ENCODE measurements at places on chromosomes 1 and 21.

GRCh38 chr1:67674260-67675011 lies 10.6 kb upstream of the GADD45A start:
- no peak for DNase-seq

- DNase-seq = no peak
These were observed 22.7 kb upstream of the TRAPPC10 start for GRCh38 chr21:43989401-43989800.

DNA sequence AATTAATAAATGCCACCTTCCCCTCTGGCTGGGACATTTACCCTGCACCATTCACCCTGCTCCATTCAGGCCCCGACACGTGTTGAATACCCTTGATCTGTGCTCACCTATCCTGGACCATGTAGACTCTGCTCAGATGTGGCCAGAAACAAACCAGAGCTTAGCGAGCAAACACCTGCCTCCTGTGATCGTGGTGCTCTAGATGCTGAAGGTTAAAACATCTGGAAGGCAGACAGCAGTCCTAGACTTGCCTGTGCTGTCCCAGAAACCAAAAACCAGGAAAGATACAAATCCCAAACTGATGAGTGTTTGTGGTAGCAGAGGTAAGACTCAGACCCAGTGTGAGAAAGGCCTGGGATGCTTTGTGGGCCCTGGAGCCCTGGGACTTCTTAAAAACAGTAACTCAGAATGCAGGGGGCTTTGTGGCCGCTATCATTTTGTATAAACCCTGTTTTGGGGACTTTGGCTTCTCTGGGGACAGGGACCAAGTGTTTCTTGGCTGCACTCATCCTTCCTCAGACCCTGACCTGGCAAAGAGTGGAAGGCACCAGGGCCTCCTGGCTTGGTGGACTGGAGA lies 99.6 kb downstream of the DMRTB1 start:
- DNase-seq = no peak

DNA sequence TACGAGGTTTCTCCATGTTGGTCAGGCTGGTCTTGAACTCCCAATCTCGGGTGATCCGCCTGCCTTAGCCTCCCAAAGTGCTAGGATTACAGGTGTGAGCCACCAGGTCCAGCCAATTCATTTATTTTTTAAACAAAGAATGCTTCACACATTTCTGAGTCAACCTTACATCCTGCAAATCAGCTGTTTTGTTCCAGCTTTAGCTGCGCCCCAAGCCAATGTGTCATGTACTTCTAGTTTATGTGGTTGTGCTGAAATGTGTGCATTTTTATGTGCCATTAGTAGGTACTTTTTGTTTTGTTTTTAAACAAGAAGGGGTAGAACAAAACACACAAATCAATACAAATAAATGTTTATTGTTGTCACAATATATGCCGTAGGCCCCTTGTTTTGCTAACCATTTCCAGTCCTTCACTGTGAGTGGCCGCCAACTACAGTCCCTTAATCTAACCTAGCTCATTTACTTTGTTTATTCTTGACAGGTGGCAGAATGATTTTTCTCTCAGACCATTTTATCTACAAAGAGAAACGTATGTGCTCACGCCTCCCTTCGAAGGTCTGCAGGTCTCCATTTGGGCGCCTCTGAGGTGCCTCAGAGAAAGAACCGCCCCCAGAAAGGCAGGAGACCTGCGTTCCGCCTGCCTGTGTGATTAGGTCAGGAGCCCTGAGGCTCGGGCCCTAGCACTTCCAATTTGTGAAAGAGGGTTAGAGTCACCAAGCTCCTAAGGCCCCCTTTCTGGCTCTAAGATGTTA lies 2.8 kb upstream of the CASQ2 start:
- DNase-seq = no peak

DNA sequence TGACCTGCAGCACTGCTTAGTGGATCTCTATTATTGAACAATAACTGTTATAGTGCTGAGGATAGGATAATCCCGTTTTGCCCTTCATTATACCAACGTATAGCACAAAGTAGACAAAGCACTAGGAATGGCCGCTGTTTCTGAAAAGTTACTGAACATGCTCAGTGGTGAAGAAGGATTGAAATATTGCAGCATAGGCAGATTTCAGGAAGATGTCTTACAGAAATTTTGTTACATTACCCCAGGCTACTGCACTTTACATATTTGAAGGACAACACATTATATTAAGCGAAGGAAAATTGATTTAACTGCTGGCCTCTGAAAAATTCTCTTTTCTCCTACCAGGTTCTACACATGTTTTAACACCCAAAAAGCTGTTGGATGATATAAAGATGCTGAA lies 48.5 kb downstream of the AKNAD1 start:
- no peak for DNase-seq

- no peak for DNase-seq
These were observed 9.7 kb downstream of the OR2B11 start for GRCh38 chr1:247448107-247448791.

GRCh38 chr1:204345438-204345841 lies 14.3 kb downstream of the PLEKHA6 start:
- DNase-seq = no peak

DNA sequence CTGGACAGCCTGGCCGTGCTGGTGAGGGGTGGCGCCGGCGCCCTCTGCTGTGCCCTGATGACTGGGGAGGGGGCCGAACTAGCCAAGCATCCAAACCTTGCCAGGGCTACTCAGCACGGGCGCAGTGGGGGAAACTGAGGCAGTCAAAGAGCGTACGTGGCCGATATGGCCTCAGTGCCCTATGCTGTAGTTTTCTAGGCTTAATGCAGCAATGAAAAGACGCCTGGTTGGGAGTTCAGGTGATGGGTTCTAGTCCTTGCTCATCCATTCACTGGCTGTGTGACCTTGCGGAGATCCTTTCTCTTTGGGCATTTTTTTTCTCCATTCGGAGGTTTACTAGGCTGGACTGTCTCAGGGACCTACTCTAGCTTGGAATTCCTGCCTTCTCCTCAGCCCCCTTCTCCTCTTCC lies 822 bp downstream of the MTX1 start:
- no peak for DNase-seq

- no peak for DNase-seq
These were observed 19.3 kb upstream of the OPRD1 start for GRCh38 chr1:28792644-28793121.

DNA sequence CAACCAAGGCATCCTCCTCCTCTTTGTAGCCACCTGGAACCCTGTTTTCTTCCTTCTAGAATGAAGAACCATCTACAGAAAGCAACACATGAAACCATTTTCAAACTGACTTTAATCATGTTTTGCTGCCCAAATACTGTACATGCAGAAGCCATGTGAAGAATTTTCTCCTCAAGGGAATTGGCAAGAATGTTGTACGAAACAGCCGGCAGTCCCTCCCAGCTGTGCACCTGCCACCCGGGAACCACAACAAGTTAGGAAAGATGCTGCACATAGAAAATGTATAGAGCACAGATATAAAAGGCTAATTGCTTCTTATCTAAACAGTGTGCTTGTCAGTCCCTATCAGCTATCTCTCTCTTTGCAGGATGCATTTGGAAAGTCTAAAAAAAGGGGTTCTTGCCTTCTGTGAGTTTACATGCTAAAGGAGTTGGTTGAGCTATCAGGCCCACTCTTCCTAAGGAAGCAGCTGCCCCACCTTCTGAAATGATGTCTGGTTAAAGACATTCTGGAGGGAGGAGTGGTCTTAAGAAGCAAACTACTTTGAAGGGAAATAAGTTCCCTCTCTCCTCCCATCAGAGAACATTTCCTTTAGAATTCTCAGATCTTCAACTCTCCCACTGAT lies 44.8 kb downstream of the RIMS3 start:
- no peak for DNase-seq

DNA sequence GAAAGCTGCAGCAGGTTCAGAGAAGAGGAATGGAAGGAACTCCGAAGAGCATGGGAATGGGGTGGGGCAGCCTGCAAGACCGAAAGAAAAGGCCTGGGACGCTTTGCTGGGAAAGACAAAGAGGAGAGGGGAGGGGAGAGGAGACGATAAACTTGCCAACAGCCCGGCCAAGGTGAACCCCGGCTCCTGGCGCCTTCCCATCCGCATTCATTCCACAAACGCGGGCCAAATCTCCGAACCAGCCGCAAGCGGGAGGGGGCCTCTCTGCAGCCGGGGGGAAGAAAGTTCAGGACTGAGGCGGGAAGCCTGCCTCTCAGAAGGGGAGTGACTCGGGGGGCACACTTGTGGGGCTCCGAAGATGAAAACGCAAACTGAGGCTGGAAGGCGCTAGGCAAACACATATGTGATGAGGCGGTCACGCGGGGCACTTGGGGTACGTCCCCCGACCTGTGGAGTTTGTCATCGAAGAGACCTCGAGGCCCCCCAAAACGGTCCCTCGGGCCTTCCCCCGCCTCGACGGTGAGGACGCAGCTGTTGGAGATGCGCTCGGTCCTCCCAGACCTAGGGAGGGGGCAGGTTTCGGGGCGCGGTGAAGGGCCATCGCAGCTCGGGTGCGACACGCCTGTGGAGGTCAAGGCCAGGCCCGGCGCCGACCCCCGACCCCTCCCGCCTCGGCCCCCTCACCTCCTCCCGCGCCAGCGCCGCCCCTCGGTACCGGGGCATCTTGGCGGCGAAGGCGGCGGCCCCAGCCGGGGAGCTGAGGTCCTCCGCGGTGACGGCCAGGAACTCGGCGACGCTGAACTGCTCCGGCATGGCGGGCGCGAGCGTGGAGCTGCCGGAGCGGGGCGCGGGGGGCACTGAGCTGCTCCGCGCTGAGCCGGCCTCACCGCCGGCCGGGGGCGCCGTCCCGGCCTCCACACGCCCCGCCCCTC lies at the start of gene ASAP3:
Gene ASAP3, minus strand, starts transcription at position 859 of the 932 bp plus-strand sequence. Its CDS starts 46 bp downstream, at position 813.
- DNase-seq = no peak

DNA sequence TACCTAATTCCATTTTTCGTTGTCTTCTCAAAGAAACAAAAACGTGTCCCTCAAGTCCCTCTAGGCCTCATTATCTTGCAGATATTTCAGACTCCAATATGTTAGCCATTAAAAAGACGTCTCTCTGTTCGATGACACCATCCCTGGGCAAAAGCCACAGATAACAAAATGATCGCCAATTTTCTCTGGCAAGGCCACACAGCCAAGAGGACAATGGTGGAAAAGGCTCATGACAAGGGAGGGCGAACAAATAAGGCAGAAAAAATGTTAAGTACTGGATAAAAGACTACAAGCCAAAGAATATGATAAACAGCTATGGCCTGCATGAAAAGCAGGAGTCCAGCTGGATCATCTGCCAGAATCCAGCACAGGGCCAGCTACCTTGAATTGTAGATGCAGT lies 82.9 kb downstream of the TBX15 start:
- no peak for DNase-seq

DNA sequence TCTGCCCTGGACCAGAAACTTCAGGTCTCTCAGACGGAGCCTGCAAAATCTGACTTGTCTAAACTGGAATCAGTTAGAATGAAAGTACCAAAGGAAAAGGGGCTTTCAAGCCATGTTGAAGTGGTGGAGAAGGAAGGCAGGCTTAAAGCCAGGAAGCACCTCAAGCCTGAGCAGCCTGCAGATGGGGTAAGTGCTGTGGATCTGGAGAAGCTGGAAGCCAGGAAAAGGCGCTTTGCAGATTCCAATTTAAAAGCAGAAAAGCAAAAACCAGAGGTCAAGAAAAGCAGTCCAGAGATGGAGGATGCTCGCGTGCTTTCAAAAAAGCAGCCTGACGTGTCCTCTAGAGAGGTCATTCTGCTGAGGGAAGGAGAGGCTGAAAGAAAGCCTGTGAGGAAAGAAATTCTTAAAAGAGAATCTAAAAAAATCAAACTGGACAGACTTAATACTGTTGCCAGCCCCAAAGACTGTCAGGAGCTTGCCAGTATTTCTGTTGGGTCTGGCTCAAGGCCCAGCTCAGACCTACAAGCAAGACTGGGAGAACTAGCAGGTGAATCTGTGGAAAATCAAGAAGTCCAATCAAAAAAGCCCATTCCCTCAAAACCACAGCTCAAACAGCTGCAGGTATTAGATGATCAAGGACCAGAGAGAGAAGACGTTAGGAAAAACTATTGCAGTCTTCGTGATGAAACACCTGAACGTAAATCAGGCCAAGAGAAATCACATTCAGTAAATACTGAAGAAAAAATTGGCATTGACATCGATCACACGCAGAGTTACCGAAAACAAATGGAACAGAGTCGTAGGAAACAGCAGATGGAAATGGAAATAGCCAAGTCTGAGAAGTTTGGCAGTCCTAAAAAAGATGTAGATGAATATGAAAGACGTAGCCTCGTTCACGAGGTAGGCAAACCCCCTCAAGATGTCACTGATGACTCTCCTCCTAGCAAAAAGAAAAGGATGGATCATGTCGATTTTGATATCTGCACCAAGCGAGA lies 46.6 kb downstream of the ZBTB17 start:
- no peak for DNase-seq

DNA sequence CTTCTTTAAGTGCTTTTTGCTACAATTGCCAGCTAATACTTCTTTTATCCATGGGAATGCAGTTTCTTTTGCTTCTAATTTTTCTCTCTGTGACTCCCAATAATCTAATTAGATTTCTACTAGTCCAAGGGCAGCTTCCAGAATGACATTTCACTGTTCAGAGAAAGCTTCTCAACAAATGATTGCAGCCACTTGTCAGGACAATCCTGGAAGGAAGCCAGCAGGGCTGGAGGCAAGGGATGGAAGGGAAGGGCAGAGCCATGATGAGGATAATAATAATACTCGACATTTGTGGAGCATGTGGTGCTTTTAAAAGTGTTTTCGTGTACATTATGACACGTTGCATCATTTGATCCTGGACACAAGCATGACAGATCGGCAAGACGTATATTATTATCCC lies 19.4 kb downstream of the F11R start:
- DNase-seq = no peak

GRCh38 chr1:234214911-234215892 lies 158.1 kb upstream of the COA6 start:
- no peak for DNase-seq
